Stimulated activated CD8-positive, alpha-beta memory T cell treated with anti-CD3 and anti-CD28 coated beads, Interleukin-4, amount 100 ng/mL, for 1 hour (primary cell): ENCODE measurements at places on chromosomes 16 and 17.

DNA sequence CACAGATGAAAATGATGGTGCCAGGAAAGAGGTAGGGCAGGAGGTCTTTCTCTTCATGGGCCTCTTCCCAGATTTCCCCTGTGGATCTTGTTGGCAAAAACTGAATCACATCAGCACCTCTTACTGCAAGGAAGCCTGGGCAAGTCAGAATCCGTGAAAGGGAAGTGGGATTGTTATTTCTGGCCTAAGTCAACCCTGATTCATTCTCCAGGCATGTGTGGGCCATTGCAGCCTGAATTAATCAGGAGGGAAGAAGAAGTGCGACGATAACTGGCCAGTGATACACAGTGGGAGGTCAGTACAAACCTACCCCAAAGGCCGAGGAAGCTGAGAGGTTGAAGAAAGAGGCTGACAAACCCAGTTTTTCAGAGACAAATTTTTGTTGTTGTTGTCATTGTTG, 17.9 kb upstream of the NSMCE1 start:
- no peak for DNase-seq

- DNase-seq = no peak
Observed at GRCh38 chr16:9099131-9099625, 7.7 kb downstream of the HAPSTR1 start.

DNA sequence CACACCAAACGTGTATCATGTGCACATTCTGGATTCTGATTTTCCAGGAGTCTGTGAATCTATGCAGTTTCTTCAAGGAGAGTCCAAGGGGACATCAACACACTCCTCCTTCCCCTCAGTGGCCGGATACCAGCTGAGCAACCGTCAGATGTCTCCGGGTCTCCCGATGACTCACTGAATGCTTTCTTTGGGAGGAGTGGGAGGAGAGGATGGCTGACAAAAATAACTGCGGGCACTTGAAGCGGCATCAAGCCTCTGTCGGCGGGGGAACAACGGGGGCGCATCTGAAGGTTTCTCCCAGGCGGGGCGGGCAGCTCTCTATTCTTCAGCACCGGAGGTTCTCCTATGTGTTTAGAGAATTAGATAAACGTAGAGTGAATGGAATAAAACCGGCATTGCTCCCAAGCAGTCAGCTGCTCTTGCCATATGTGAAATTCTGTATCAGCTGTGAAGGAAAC, 24.6 kb upstream of the LRRC75A start:
- no peak for DNase-seq

- DNase-seq = no peak
Observed at GRCh38 chr17:21213638-21214014, 335 bp downstream of the TMEM11 start.

- no peak for DNase-seq
Observed at GRCh38 chr17:9666461-9667050, 21.2 kb downstream of the USP43 start.

- no peak for DNase-seq
Observed at GRCh38 chr16:81473066-81473488, 28.5 kb downstream of the CMIP start.

GRCh38 chr17:82440991-82441627, 9.4 kb downstream of the CYBC1 start:
- no peak for DNase-seq

GRCh38 chr16:72191551-72191950, 19.6 kb upstream of the PMFBP1 start:
- DNase-seq = no peak

DNA sequence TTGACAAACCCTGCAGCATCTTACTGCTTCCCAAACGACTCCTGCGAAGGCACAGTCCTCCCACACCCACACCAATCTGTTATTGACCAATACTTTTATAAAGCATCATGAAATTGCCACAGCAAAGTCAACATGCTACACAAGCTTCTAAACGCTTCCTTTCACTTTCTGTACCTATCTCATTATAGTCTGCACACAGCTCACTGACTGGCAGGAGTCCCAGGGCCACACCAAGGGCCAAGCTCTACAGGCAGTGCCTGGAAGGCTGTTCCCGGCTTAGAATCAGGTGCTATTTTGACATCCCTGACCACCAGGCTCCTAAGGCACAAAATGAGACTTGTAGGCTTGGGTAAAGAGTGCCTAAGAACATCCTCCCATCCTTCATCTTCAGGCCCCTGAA, 39.5 kb downstream of the USP7 start:
- no peak for DNase-seq

DNA sequence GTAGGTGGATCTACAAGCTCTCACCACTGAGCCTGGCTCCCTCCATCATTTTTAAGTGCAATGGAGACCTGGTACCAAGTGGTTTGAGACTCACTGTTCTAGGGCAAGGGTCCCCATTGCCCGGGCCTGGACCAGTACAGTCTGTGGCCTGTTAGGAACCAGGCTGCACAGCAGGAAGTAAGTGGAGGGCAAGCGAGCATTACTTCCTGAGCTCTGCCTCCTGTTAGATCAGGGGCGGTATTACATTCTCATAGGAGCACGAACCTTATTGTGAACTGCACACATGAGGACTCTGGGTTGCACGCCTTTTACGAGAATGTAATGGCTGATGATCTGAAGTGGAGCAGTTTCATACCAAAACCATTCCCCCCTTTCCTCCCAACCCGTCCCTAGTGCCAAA, 6.8 kb upstream of the ZNF594 start:
- no peak for DNase-seq

DNA sequence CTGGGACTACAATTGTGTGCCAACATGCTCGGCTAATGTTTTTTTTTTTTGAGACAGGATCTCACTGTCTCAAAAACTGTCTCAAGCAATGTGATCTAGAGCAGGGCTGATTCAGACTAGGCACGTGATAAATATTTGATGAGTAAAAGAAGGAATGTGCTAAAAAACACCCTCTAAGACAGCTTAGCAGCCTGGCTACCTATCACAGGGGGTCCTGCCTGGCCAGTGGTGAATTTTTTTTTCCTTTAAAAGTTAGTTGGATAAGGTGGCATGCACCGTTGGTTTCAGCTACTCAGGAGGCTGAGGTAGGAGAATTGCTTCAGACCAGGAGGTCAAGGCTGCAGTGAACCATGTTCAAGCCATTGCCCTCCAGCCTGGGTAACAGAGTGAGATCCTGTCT, 14.8 kb upstream of the GPATCH8 start:
- no peak for DNase-seq

DNA sequence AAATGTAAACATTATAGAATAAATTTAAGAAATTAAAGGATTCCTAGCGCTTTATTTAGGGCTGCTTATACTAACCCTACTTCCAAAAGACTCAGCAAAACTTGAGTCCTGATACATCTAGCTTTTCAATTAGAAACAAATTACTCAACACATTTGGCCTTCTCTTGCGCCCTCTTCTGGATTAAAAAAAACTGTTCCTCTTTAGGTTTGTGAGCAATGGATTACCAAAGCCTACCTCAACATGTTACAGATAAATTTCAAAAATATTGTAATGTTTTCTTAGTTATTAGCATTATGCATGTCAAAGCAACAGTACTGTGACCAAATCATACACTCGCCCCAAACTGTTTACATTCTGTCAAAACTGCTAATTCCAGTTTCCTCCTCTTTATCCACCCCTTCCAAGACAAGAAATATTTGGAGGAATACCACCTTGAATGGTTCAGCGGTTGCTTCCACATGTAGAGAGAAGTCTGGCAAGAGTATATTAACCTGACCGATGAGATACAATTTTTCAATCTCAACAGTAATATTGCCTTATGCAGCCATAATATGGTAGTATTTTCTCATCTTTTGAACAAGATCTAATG, 2.7 kb downstream of the NUFIP2 start:
- DNase-seq = no peak

DNA sequence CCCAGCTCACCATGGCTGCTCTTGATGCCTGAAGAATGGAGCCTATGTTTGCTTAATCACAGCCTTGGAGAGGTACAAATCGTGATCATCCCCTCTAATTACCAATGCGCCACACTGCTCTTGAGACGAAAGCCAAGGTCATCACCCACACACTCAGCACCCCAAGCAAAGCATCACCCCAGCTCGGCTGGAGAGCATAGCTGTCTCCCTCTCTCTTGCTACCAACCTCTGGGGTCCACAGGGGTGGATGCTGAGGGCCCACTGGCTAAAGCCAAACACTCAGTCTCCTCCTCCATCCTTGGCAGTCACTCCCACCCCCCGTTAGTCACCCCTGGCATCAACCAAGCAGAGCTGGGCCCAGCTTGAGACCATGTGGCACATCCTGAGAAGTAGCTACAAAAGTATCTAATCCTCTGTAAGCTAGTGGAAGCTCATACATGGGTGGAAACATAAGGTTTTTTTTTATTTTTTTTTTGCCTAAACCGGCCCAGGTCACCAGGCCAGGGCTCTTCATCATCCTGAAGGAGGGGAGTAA, 44.8 kb downstream of the PIMREG start:
- DNase-seq = no peak

DNA sequence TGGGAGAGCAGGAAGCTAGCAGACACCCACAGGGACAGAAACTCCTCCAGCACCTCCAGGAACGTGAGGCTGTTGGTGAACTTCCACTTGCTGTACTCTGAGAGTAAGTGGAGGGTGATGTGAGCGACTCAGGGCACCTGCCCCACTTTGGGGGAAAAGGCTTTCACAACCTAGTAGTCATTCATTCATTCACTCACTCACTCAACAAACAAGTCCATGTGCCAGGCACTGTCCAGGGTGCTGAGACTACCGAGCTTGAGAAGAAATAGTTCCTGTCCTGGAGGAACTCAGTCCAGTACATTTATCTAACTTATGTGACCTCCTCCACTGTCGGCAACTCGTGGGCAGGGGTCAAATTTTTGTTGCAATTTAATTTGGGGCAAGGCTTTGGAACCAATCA, 26.6 kb downstream of the LGALS9 start:
- DNase-seq = no peak
